Aorta (tissue), 5 donors: ENCODE measurements at places on chromosomes 12 and 14. TPM values are rescaled to one million over a fixed set of nuclear protein-coding genes. Genes with fewer than 3 reads are reported as not detected.

DEGS2 gene
- total RNA-seq, result 0.99 TPM

DNA sequence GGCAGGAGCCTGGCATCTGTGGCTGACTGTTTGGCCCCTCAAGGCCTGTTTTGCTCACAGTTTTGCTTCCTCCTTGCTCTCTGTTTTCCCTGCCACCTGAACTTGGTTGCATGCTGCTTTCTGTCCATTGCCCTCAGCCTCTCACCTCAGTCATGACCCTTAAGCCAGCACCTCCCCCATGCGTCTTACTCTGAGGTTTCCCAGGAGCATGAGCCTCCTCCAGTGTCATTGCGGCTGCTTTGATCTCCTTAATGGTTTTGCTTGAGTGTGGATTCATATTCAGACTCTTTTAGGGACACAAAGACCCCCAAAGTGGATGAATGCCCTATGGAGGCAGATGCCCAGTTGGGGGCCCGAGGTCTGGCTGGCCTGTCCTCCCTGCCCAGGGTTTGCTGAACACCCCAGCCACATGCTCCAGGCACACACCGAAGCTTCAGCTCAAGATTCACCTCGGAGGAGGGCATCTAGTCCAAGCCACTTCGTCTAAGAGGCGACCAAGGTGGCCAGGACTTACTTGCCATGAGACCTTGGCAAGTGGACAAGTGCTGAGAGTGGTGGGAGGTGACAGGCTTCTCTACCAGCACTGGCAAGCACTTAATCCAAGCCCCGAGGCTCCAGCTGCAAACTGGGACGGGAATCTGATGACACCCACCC, 95.4 kb upstream of the DIO3 start:
- DNase-seq, result no peak

DNA sequence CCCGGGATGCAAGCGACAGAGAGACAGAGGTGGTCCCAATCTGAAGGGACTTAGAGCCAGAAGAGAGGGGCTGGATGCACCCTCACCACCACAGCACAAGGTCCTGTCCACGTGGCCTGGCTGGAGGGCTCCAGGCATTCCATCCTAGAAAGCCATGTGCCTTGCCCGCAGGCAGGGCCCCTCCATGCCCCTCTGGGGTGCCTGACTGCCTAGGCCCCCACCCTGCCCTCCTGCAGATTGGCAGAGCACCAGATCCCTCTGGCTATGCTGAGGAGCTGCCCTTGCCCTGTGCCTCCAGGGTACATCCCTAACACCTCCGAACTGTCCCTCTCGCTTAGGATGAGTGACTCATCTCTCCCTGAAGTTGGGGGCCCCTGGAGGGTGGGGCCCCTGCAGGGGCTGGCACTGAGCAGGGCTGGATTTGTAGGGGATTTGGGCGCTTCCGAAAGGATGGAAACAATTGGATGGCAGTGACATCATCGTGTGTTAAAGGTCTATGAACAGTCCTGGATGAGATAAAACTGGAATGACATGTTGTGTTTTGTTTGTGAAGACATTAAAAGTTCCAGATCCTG, 50.9 kb downstream of the CHGA start:
- DNase-seq, result no peak

- DNase-seq, result no peak
Measured at GRCh38 chr14:91253795-91254323, 9.4 kb upstream of the GPR68 start.

DNA sequence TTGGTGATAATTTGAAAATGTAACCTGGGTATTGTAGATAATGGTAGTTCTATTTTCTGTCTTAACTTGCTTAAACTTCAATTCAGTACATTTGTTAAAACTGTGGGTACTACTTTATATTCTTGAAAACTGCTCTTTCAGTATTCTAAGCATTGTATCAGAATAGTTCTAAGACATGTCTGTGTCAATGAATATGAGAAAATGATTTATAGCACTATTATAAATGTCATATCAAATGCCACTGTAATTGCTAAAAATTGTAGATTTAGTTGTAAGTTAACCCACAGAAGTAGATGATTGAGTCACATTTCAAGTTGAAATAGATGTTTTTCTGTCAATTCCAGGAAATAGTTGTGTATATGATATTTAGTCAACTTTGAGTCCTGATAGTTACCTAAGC, 2.4 kb downstream of the NAA30 start:
- no peak for DNase-seq

- DNase-seq, result no peak
Measured at GRCh38 chr12:107584563-107584962, 101.0 kb upstream of the PWP1 start.

DNA sequence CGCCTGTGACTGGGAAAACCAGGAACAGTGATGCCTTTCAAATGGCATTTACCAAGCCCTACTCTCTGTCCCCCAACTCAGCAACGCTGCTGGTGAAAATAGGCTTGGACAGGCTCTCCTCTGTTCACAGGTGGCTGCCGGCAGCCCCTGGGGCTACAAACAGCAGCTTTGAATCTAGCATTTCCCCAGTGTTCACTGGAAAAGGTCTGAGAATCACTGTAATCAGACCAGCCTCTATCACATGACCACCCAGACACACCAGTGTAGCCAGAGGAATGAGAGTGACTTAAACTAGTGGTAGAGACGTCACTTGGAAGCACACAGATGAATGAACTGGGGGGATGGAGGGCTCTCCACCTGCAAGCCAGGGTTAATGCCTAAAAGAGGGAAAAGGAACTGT, 151.8 kb downstream of the FOXN3 start:
- DNase-seq, result no peak

GRCh38 chr12:4518106-4518728, 20.5 kb upstream of the RAD51AP1 start:
- no peak for DNase-seq

PSMA6 gene
- 91.6 TPM for total RNA-seq

- DNase-seq, result no peak
Measured at GRCh38 chr12:64600164-64600561, 10.1 kb upstream of the RASSF3 start.

- no peak for DNase-seq
Measured at GRCh38 chr14:34111953-34112352, 161.1 kb upstream of the EGLN3 start.

GRCh38 chr12:109579639-109580038, 6.0 kb downstream of the MVK start:
- no peak for DNase-seq

- peak; percentile 64 for DNase-seq
Measured at GRCh38 chr14:65156568-65157366, 54.5 kb upstream of the MAX start.

GRCh38 chr12:114684098-114684869, at the start of gene TBX3:
Gene TBX3 (minus strand): TSS chr12:114684175. CDS start chr12:114683200, 975 bp downstream.
- peak; percentile 95 for DNase-seq

ASIC1 gene
- total RNA-seq, result 5.8 TPM

DNA sequence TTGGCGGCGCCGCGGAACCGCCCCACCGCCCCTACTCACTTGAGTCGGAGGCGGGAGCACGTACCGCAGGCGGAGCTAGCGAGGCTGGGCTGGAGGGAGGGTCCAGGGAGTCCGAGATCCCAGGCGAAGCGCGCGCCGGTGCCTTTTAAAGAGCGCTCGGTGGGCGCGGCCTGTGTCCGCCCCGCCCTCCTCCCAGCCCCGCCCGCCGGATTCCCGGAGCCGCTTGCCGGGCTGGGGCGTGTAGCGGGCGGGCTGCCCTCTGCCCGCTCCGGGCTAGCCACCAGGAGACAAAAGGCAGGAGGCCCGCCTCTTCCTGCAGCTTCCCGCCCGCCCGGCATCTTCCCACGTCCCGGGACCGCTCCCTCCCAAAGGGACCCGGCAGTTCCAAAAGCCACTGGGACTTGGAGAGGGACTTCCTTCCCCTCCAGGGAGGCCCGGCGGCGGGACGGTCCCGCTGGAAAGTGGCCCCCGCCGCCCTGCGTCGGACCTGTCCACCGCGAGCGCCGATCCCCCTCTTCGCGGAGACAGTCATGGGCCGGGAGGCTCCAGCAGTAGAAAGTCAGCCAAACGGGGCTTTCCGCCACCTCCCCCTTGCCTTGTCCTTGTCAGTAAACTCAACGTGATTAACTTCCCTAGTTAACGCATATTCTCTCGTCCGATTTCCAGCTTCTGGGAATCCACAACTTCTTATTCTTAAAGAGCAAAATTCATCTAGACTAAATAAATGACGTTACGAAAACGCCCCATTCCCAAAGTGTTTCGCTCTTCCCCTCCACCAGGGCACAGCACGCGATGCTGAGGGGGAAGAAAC, at the start of gene CSRP2:
TSS of gene CSRP2 (minus strand) at position 121 of the 811 bp plus-strand sequence. CDS start 12,759 bp downstream, outside the sequence.
- peak; percentile 97 for DNase-seq

E2F7 gene
- 0.30 TPM for total RNA-seq

CLEC1B gene
- not detected for total RNA-seq

ESPL1 gene
- 0.49 TPM for total RNA-seq

DNA sequence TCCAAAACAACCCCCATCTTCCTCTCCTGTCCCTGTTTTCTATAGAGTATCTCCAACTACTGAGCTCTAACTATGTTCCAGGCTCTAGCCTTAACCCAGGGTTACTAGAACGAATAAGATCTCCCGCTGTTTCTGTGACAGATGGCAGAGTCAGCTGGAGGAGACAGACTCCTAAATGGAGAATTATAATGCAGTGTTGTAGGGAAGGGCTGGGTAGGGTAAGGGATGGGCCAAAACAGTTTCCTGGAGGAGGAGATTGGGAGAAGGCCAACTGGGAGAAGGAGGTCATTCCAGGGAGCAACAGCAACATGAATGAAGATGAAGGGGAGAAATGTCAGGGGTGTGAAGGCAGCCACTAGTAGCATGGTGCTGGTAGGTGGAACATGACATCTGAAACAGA, 73.4 kb upstream of the ANO4 start:
- no peak for DNase-seq

SDS gene
- 4.4 TPM for total RNA-seq

GRCh38 chr14:70527501-70528105, 7.2 kb downstream of the ADAM20 start:
- DNase-seq, result no peak

DNA sequence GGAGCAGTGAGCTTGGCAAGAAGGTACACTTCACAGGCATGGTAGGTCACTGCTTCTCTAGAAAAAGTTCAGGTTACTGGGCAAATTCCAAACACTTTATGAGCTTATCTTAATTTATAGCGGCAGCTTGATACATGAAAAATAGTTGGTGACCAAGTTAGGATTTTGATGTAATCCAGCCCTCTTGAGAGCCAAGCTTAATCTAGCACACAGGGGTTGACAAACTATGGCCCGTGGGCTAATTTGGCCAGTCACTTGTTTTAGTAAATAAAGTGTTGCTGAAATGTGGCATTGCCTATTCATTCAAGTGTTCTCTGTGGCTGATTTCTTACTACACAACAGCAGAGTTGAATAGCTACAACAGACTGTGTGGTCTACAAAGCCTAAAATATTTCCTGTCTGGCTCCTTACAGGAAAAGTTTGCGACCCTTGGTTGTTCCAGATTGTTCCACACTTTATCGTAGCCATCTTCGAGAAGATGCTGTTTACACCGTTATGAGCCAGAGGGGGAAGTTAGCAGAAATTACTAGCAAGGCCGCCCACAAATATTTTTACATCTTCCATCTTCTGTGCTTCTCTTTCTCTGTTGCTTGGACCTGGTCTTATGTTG, 120.9 kb downstream of the DAAM1 start:
- no peak for DNase-seq

LRFN5 gene
- 5.5 TPM for total RNA-seq

DNA sequence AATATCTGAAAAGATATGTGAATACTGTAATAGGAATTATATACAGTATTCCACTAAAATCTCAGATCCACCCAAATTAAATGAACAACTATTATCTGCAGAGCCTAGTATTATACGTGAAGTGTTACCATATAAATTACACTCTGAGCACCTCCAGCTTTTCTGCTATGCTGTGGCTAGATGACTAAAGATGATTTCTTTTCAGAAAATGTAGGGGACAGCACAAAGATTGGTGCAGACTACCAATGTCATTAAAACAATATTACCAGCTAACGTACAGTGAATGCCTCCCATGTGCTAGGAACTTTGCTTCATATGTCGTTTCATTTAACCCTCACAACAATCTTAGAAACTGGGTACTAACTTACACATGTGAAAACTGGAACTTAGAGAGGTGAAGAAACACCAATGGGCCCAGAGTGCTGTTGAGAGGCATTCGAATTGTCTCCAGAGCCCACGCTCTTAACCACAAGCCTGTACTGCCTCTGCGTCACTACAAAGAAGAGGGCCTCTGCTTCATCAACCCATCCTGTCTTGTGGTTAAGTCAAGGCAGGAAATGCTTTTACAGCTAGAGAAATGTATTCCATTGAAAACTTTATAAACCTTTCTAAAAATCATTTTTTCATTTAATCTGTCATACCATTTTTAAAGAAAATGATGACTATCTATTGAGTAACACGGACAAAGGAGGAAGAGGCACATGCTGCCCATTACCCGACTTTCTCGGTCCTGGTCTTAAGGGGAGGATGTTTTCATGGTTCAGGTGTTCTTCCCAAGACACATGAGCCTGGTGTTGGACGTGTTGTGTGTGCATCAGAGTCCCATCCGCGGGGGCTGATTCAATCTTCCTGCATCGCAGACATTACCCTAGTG, 1.3 kb downstream of the GPR65 start:
- DNase-seq, result no peak

GRCh38 chr14:97638864-97639263, 841.7 kb downstream of the VRK1 start:
- no peak for DNase-seq

DNA sequence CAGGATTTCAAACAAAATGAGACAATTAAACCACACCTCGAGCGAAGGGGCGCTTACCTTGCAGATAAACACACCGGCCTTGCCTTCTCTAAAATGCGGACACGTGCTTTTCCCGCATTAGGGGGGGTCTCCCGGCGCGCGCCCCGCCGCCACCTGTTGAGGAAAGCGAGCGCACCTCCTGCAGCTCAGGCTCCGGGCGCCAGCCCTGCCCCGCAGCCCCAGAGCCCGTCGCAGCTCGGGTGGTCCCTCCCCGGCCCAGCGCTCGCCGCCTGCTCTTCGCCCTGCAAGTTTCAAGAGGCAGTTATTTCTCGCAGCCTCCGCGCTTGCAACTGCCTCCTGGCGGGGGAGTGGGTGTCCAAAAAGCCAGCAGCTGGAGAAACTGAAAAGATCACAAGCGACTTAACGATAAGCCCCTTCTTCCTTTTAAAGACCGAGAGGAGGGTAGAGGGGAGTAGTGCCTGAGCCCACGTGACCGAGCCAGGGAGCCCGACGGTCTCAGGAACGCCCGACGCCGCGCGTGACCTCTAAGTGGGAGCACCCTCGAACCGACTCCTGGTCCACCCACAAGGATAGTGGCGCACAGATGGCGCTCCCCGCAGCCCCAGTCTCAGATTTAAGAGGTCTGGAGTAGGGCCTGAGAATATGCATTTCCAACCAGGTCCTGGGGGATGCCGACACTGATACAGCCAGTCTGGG, at the start of gene ESR2:
TSS of gene ESR2 (minus strand) at position 396 of the 696 bp plus-strand sequence. CDS start 11,386 bp downstream, outside the sequence.
- peak; percentile 76 for DNase-seq

GRCh38 chr14:71103662-71104484, 196.6 kb downstream of the PCNX1 start:
- DNase-seq, result no peak

IRAK3 gene
- total RNA-seq, result 32.2 TPM

DNA sequence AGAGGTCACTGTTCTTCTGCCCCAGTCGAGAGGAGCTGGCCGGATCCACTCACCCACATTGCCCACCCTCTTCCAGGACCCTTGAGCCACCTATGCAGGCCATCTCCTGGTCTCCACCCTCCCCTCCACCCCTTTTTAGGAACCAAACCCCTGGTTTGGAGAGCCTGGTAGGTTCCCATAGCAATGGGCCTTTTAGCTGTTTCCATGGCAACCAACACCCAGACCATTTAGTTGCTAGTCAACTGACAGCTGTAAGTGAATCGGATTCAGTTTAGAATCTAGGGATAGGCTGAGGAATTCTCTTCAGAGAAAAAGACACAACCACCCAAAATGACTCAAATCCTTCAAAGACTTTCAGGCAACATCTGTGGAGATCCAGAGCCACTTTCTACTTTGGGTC, 16.5 kb downstream of the NPC2 start:
- no peak for DNase-seq
